ENCODE measurements at places on chromosomes 4 and X.

- no peak for DNase-seq
Observed at GRCh38 chrX:13013363-13014110, 30.9 kb downstream of the FAM9C start.

DNA sequence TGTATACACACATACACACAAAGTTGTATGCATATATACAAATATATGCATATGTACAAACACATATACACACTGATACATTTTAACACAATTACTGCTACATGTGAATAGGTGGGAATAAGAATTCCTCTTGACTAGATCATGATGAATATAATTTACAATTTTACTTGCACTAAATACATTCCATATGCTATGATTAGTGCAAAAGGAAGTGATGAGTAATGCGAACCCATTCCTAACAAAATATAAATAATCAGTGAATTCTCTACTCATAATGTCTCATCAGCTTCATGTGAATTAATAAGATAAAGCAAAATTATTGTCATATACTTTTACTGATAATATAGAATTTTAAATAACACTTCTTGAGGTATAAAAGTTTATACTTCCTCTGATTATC lies 1077.3 kb upstream of the PCDH10 start:
- no peak for DNase-seq

DNA sequence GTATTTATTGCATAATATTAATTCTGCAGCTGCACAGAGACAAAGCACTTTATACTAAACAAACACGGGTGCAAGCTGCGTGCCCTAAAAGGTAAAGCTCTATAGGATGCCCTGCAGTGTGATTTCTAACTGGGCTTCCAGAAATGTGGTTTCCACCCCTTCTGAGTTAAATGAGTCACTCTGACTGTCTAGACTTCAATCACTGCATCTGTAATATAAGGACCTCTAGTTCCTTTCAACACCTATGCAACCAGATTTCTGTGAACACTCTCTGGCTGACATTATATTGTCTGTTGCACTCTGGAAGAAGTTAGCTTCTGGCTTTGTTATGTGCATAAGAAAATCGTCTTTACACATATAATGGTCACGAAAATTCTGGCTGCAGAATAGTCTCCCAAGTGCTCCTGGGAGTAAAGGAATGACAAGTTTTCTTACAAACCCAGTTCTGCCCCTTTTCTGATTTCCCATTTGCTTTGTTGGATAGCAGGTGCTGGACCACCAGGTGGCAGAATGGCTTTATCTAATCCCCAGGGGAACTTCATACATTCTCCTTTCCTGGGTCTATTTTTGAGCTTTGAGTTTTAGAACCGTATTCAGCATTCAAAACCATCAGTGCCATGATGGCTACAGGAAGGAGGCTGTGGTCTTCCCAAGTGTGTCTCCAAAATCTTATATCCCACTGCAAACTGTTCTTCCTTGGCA lies 842.2 kb downstream of the STIM2 start:
- no peak for DNase-seq

- no peak for DNase-seq
Observed at GRCh38 chrX:34656842-34657725, at the start of gene TMEM47. Gene TMEM47 (minus strand): TSS chrX:34657285. CDS start chrX:34657029, 256 bp downstream.

GRCh38 chr4:96713271-96713850 lies 873.5 kb downstream of the PDHA2 start:
- no peak for DNase-seq

- DNase-seq = no peak
Observed at GRCh38 chrX:147875866-147876596, 35.7 kb upstream of the FMR1 start.
